ENCODE measurements at places on chromosomes 6 and 20.

- no peaks in the 10 kb centered on the region for H3K36me3 ChIP-seq
- H3K4me3 ChIP-seq: no peak overlapping the region
- no peak for DNase-seq
- H3K27me3 ChIP-seq: no peaks in the 10 kb centered on the region
These were observed 49.5 kb downstream of the DOK5 start for GRCh38 chr20:54524849-54525248.

DNA sequence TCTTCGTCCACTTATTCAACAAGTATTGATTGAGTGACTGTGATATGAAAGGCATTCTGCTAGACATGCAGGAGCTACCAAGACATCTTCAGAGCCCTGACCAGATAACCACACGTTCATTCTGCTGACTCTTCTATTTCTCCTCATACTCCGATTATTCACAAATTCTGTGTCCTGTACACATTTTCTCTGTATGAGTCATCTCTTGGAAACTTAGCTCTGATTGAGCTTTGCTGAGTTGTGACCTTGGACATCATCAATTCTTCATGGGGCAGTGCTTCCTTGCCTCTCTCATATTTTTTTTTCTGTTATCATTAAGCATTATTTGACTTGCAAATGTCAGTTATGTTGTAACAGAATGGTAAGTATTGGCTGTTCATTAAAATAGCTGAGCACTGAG is 351.6 kb upstream of the CNR1 start:
- no peak overlapping the region for H3K4me3 ChIP-seq
- no peaks in the 10 kb centered on the region for H3K4me1 ChIP-seq
- H3K27me3 ChIP-seq: peaks cover 5% of the 10 kb centered on the region
- H3K36me3 ChIP-seq: no peaks in the 10 kb centered on the region

DNA sequence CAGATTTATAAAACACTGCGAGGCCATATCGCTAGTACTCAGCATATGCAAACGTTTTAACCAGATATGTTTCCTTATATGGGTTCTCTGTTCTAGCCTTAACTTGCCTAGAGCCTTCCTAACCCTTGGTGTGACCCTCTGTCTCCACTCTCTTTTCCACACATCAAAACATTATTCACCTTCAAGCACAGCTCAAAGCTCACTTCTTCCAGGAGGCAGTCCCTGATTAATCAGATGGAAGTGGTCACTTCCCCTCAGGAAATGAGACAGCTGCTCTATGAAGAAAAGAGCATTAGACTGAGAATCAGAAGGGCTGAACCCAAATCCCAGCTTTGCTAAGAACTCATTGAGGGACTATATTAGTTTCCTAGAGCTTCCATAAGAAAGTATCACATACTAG is 39.8 kb upstream of the SLC17A4 start:
- no peak for DNase-seq
- no peaks in the 10 kb centered on the region for H3K4me1 ChIP-seq
- H3K36me3 ChIP-seq: no peaks in the 10 kb centered on the region

GRCh38 chr20:54197621-54198604 is 10.0 kb upstream of the PFDN4 start:
- H3K4me1 ChIP-seq: no peaks in the 10 kb centered on the region
- DNase-seq: no peak
- H3K27ac ChIP-seq: no peak overlapping the region

- peaks cover 19% of the 10 kb centered on the region for H3K4me1 ChIP-seq
- peak overlapping the region; percentile 56 for H3K4me3 ChIP-seq
- no peak overlapping the region for H3K27ac ChIP-seq
- no peaks in the 10 kb centered on the region for H3K36me3 ChIP-seq
- no peak for DNase-seq
These were observed 3.1 kb downstream of the BMP6 start for GRCh38 chr6:7728855-7729590.

DNA sequence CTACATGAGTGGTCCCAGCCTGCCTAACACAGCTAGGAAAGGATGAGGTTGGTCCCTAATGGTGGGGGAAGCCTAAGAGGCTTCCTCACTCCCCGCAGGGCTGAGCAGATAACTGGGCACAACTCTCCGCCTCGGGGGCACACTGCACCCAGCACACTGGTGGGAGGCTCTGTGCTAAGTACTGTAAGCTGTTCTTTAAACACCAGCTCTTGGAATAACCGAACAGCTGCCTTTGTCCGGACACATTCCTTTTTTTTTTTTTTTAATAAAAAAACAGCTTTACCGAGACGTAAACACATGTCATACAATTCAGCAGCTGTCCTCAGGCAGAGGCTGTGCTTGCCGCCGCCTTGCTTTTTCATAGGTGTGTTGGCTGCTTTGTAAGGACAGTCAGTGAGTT is 6.9 kb downstream of the PSMG4 start:
- H3K27me3 ChIP-seq: no peaks in the 10 kb centered on the region
- peaks cover 20% of the 10 kb centered on the region for H3K36me3 ChIP-seq
- H3K4me3 ChIP-seq: no peak overlapping the region
- peaks cover 35% of the 10 kb centered on the region for H3K4me1 ChIP-seq

DNA sequence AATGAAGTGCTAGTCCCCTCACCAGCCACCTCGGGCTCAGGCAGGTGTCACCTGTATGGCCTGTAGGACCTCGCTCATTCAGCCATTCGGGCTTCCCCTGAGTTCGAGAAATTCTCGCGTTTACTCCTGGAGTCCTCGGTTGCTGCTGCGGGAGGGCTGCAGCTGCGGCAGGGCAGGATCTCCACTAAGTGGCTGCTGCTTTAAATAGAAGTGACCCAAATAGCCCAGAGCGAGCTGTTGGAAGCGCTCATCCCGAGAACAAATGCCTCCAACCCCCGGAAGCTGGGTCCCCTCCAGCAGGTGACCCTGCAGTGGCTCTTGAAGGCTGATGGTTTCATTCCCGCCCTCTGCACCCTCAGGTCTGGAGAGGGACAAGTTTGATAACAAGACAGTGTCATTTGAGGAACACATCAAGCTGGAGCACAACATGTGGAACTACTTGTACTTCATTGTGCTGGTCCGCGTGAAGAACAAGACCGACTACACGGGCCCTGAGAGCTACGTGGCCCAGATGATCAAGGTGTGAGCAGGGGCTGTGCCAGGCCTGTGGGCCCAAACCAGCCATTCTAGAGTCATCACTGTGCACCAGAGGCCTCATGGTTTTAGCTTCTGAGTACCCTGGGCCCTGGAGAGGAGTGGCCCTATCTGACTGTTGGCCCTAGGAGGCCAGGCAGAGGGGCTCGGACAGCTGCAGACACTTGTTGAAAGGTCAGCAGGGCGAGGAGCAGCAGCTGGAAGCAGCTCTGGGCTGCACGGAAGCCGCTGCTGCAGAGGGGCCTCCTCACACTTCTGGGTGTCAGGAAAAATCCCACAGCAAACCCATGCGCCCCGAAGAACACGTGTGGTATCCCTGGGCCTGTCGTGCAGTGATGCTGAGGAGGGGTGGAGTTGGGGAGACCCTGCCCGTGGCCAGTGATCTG is 18.1 kb downstream of the UQCC2 start:
- no peak overlapping the region for H3K4me3 ChIP-seq
- DNase-seq: no peak
- peaks cover 73% of the 10 kb centered on the region for H3K36me3 ChIP-seq
- H3K27ac ChIP-seq: peak overlapping the region; percentile 86
- no peaks in the 10 kb centered on the region for H3K27me3 ChIP-seq

DNA sequence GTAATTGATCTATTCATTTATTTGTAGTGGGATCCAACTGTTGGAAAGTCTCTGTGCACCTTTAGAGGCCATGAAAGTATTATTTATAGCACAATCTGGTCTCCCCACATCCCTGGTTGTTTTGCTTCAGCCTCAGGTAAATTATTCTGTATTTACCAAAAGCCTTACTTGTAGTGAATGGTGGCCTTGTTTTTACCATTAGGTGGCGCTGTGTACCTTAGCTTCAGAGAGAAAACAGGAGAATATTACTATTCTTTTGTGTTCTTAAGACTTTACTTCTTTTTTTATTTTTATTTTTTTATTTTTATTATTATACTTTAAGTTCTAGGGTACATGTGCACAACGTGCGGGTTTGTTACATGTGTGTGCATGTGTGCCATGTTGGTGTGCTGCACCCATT is 23.7 kb downstream of the PEX7 start:
- DNase-seq: peak; percentile 57
- peaks cover 4% of the 10 kb centered on the region for H3K4me1 ChIP-seq
- no peaks in the 10 kb centered on the region for H3K27me3 ChIP-seq
- H3K27ac ChIP-seq: no peak overlapping the region

DNA sequence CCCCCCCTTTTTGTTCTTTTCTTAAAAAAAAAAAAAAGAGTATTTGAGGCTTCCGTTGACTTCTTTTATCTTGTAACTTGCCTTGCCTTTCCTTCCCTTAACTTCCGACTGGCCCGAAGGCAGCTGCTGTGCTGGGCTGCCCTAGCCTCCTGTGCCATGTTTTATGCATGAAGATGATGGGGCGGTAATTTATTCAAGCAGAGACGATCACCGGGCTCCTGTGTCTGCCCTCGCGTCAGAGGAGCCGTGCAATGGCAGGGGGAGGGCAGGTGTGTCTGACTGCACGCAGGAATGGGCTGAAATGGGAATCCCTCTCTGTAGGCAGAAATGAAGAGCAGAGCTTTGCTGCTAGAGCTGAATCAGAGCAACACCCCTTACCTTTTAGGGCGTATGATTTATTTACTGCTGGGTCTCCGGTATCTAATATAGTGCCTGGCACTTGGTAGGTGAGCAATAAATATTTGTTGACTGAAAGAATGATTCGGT is 106.3 kb upstream of the RIPOR2 start:
- peak; percentile 57 for DNase-seq
- H3K27ac ChIP-seq: peak overlapping the region; percentile 95
- H3K36me3 ChIP-seq: peaks cover 28% of the 10 kb centered on the region
- H3K4me1 ChIP-seq: peaks cover 58% of the 10 kb centered on the region
- no peaks in the 10 kb centered on the region for H3K27me3 ChIP-seq
- H3K4me3 ChIP-seq: peak overlapping the region; percentile 94

DNA sequence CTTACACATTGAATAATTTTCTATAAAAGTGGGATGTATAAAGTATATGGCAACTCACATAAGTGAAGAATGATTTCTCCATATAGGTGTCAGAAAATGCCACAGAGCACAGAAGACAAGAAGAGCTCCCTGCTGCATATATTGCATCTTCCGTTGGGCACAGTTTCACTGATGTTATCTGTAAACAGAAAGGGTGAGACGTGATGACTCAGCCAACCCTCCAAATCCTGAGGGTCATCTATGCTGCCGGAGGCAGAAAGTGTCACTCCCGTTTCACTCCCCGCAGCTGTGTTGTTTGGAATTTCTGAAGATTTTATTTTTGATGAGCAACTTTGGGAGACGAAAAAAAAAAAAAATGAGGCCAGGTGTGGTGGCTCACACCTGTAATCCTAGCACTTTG is 644.1 kb downstream of the C6orf118 start:
- no peak for DNase-seq
- no peaks in the 10 kb centered on the region for H3K27me3 ChIP-seq
- no peak overlapping the region for H3K27ac ChIP-seq
- H3K4me1 ChIP-seq: no peaks in the 10 kb centered on the region
- H3K4me3 ChIP-seq: no peak overlapping the region
- no peaks in the 10 kb centered on the region for H3K36me3 ChIP-seq

DNA sequence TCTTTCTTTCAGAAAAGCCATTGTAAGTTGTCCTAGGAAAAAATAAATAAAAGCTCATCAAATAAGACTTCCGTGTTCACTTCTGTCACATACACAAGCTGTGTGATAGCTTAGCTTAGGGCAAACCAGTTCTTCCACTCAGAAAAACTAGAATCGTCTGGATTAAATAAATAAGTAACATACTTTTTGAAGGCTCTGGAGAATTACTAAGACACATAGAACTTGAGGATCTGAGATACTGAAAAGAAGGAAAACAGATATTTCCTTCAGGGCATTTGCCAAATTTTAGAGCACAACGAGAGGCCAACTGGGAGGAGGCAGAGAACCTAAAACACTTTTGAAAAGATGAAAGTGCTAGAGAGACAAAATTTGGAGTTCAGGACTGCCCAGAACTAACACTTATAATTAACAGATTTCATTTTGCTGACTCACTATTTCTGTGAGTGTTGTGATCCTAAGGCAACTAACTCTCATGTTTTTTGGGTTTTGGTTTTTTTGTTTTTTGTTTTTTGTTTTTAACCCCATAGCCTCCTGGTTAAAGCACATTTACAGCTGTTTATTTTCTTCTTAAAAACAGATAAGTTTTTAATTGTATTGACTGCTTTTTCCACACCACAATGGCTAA is 38.7 kb upstream of the THEMIS start:
- no peak for DNase-seq
- H3K4me1 ChIP-seq: peaks cover 41% of the 10 kb centered on the region
- no peaks in the 10 kb centered on the region for H3K27me3 ChIP-seq
- H3K4me3 ChIP-seq: no peak overlapping the region
- H3K36me3 ChIP-seq: peaks cover 32% of the 10 kb centered on the region

- H3K36me3 ChIP-seq: no peaks in the 10 kb centered on the region
- H3K4me3 ChIP-seq: no peak overlapping the region
- peaks cover 27% of the 10 kb centered on the region for H3K4me1 ChIP-seq
- peaks cover 23% of the 10 kb centered on the region for H3K27me3 ChIP-seq
- peak; percentile 11 for DNase-seq
These were observed 25.6 kb upstream of the GABRR1 start for GRCh38 chr6:89242574-89243330.
